ENCODE measurements at places on chromosomes 11 and 22.
A peak's percentile ranks its signal among the peaks of the same experiment; 100 is the strongest.

DNA sequence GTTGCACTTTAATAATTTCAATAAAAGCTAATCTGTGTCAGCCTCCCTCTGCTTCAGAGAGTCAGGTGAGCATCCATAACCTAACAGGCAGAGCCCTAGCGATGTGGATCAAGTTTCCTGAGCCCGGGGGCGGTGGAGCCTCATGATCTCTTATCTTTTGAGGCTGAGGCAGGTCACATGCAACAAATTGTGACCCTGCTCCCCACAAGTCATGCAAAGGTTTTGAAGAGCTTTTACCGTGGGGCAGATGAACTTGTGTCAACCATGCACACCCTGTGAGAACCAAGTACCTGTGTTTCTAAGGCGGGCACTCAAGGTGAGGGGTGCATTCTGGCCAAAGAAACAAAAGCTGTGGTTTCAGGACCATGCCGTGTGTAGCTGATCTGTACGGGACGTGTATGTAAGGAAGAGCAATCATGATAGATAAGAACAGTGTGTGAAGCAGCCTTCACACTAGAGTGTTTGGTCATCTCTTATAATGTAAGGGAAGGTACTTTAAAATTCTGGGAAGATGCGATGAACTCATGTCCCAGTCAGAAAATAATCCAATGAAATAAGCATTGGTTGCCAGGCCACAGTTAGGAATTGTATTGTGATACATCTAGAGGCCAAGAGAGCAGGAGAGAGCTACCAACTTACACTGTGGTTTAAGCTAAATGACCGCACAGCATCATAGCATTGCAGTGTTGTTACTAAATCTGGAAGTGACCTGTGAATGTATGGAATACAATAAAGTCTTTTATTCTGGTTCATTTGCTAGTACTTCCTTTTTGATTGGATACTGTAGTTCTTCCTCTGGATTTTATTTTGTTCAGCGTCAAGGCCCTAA is 49.8 kb downstream of the DKK3 start:
- no peak for DNase-seq

GRCh38 chr11:62542111-62542745 is 4.4 kb downstream of the AHNAK start:
- DNase-seq: peak; percentile 23

- DNase-seq: no peak
Observed at GRCh38 chr11:106177311-106177710, 99.8 kb downstream of the AASDHPPT start.

DNA sequence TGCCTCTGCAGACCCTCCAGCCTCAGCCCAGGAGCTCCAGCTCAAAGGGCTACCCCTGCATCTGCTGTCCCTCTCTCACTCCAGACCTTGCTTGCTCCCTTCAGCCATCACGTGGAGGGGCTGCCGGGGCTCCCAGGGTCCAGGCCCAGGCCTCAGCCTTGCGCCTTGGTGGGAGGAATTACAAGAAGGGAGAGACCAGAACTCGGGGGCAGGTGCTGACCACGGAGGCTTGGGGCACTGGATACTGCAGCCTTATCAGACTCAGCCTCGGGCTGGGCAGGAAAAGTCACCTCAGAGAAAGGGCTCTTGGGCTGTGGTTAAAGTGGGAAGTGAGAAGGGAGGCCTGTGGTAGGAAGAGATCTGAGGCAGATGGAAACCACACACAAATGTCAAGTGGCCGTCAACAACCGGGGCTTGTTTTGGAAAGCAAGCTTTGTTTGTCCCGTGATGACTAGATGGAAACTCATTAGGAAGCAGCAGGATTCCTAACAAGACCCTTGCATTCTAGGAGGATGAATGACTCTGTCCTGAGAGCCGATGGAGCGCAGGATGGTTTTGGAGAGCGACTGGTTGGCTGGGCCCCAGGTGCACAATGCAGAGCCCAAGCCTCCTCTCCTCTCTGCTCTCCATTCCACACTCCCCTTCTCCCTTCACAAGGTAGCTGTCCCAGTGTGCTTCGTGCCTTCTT is 1321.7 kb downstream of the TBC1D22A start:
- DNase-seq: no peak

GRCh38 chr11:17541330-17541885 is 2.8 kb downstream of the USH1C start:
- no peak for DNase-seq

DNA sequence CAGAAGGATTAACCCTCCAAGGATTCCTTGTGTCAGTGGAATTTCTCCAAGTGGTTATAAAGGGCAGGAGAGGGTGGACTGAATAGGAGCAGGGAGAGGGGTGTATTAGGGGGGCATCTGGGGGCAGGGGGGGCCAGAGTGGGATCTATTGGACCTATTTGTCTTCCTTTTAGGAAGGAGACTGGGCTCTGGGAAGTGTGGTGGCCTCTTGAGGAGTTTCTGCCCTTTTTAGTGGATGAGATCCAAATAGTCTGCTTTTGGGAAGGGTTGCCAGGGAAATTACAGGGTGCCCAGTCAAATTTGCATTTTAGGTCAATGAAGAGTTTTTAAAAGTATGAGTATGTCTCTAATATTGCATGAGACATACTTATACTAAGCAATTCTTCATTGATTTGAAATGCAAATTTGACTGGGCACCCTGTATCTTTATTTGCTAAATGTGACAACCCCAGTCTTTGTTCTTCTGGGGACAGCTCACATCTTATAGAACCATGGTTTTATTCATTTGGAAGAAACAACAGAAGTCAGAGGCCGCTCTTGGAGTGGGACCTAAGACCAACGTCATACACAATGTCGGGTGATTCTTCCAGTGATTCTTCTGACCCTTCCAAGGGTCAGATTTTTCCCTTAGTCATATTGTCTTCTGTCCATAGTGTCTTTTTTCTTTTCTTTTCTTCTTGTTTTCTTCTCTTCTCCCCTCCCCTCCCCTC is 429 bp upstream of the SLC22A6 start:
- no peak for DNase-seq

DNA sequence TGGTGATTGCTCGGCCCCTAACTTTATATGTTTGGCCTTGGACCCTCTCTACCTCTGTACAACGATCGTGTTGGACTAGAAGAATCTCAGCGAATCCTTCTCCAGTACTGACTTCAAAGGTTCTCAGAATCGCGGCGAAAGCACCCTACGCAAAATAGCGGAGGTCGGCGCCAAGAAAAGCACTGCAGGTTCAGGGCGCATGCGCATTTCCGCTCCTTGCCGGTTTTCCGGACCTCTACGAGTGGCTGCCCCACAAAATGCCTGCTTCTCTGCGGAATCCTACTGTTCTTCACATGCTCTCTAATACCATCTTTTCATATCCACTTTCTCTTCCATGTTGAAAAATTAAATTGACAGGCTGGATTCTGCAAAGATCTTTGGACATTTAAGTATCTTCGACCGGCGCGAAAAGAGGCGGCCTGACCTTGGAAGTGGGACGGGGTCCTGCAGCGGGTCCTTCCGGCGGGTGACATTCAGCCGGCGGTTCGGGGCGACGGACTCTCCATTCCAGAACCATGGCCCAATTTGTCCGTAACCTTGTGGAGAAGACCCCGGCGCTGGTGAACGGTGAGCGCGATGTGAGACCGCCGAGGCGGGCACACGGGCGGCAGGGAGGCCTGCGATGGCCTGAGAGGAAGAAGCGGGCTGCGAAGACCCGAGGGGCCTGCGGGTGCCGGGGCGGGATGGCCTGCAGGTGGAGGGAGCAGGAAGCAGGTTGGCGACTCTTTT is at the start of gene ATP5MG:
ATP5MG (plus strand) TSS at position 456 of the 729 bp plus-strand sequence; CDS start at position 516, 60 bp downstream.
- DNase-seq: peak; percentile 91

DNA sequence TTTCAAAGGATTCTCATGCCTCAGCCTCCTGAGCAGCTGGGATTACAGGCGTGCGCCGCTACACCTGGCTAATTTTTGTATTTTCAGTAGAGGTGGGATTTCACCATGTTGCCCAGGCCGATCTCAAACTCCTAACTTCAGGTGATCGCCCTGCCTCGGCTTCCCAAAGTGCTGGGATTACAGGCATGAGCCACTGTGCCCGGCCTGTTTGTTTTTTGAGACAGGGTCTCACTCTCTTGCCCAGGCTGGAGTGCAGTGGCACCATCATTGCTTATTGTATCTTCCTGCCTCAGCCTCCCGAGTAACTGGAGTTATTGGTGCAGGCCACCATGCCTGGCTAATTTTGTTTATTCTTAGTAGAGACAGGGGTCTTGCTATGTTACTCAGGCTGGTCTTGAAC is 8.1 kb downstream of the FADS2 start:
- DNase-seq: no peak

GRCh38 chr22:23062616-23063538 is 7.4 kb upstream of the GNAZ start:
- DNase-seq: no peak

DNA sequence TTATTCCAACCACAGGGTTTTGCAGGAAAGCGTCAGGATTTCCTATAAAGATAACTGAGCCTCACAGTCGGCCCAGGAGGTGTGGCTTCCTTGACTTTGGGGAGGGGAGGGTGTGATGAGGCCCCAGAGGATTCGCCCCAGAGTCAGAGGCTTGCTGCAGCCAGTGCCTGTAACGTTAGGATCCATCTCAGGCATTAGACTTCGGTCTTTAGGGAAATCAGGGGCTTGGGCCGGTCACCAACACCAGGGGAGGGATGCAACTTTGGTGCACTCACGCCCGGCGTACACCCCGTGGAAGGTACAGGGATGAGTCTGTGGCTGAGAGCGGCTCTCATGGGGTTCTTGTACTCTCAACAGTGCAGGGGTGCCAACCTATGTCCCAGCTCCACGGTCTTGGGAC is 5.7 kb upstream of the ANO1 start:
- DNase-seq: no peak

GRCh38 chr22:50258361-50259292 is 2.9 kb downstream of the MAPK12 start:
- DNase-seq: no peak

- DNase-seq: no peak
Observed at GRCh38 chr22:31647523-31648320, 14.3 kb downstream of the PISD start.

GRCh38 chr11:90512846-90513245 is 290.0 kb upstream of the CHORDC1 start:
- DNase-seq: no peak

GRCh38 chr22:23784215-23784732 is 2.5 kb upstream of the SMARCB1 start:
- no peak for DNase-seq

GRCh38 chr11:105202844-105203548 is 63.4 kb upstream of the CARD18 start:
- no peak for DNase-seq

- no peak for DNase-seq
Observed at GRCh38 chr11:112506852-112507251, 246.2 kb upstream of the PLET1 start.

DNA sequence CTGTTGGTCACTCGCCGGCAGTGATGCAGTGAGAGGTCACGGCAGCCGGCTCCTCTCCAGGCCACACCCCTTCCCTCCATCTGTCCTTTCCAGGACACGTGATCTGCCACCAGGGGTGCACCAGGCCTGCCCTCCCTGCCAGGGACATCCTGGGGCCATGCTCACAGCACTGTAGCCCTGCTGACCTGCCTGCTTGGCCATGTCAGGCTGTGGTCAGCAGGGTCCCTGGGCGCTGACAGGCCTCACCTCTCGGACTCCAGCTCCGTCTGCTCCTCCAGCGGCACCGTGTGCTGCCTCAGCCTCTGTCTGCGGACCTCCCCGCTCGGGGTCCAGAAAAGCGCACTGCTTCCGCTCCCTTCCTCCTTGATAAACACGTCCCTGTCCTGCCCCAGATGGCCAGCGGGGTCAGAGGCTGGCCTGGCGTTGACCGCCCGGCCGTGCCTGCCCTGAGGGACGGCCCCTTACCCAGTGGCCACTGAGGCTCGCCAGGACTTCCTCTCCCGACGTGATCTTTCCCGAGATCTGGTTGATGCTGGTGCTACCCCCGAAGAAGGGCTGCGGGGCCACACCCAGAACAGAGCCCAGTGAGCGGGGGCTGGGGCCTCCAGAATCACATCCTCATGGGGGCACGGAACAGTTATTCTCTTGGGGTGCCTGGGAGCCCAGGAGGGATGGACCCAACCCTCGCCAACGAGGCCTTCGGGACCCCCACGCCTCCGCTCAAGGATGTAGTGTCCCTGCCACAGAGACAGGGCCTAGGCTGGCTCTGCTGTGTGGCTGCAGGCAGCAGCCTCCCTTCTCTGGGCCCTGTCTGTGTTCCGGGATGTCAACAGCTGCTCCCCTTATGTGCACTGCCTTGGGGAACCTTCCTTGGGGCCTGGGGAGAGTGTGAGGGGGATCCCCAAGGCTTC is 36.3 kb upstream of the CARS1 start:
- DNase-seq: no peak

GRCh38 chr11:66720223-66720898 is 8.7 kb downstream of the SPTBN2 start:
- peak; percentile 79 for DNase-seq

DNA sequence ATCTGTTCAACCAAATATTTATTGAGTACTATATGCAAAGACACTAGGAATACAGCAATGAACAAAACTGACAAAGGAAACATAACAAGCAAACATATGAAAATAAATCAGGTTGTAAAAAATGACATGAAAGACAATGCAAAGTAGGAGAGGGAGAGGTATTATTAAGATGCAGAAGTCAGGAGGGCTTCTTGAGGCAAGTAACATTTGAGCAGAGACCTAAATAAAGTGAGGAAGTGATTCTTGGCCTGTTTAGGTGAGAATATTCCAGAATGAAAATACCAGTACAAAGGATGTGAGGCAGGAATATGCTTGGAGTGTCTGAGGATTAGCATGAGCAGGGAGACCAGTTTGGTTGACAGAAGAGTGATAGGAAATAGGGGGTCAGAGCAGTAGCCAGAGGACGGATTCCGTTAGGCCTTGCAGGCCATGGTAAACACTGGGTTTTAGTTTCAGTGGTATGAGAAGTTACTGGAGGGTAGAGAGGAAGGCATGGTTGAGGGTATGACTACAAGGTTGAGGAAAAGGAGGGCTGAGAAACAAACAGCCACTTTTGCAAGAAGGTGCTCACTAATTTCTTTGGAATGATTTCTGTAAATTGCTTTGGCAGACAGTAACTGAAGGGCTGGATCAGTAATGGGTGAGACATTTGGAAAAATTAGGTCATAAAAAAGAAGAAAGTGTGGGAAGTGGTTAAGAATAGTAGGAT is 191.9 kb downstream of the SWAP70 start:
- DNase-seq: no peak

GRCh38 chr11:57658023-57658361 is 430 bp downstream of the CLP1 start:
- DNase-seq: no peak

DNA sequence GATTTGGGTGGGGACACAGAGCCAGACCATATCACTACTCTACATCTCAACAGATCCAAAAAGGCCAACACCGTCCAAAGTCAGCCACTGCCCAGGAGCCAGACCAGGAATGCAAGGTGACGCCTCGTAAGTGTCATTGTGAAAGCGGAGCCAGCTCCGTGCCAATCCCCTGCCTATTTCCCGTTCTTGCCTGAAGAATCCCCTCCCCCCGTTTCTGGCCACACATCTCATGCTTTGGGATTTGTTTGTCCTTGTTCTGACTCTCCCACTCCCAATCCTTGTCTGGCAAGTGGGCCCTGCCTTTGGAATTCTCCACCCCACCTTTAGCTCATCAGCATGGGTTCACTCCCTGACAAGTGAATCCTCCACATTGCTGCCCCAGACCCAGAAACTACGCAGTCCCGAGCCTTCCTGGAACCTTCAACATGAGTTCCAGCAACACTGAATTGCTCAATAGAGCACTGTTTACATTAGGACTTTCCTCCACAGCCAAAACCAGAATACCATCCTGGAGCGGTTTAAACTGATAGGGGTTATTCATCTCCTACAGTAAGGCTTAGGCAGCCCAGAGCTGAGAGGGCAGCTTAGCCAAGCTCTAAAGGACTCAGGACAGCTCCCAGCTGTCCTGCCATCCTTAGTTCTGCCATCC is 6.0 kb upstream of the SLC35C1 start:
- DNase-seq: no peak

- no peak for DNase-seq
Observed at GRCh38 chr11:10654811-10655150, 38.8 kb downstream of the IRAG1 start.

Measured in NCI-H187 (cell line).